ENCODE measurements at places on chromosomes 7 and 10.

GRCh38 chr7:98283127-98283886 is 1.8 kb downstream of the BRI3 start:
- DNase-seq, result no peak

DNA sequence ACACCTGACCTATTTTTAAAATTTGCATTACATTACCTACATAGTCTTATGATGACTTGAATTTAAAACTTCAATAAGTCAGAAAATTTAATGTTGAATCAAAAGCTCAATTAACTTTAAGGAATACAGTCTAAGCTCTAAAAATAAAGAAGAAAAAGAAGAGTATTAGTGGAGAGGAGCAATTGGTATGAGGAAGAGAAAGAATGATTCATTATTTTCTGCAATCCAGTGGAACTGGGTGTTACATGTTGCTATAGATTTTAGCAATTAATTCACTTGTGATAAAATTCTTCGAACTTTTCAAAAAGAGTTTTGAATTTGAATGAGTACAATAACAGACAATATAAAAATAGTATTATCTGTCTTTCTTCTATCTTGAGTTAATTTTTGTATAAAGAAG is 158.9 kb upstream of the POT1 start:
- no peak for DNase-seq

DNA sequence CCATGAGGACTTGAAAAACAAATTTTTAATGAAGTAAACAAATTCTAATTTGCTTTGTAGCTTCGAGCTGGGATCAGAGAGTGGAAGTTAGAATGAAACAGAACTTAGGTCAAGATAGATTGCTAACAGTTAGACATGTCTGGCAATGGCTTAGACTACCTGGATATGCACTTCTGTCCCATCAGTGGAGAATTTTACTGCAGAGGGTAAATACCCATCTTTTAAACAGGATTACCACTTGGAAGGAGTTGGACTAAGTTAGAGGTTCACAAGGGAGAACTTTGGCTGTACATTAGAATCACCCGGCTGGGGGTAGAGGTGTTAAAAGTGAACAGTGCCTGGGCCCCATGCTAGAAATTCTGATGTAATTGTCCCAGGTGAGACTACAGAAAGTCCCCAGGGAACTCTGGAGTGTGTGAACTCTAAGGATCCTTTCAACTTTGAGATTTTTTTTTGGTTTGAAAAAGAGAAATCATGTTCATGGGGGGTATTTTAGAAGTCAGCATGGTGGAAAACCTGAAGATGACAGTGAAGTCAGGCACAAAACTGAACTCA is 35.5 kb downstream of the ENTPD1 start:
- DNase-seq, result no peak

DNA sequence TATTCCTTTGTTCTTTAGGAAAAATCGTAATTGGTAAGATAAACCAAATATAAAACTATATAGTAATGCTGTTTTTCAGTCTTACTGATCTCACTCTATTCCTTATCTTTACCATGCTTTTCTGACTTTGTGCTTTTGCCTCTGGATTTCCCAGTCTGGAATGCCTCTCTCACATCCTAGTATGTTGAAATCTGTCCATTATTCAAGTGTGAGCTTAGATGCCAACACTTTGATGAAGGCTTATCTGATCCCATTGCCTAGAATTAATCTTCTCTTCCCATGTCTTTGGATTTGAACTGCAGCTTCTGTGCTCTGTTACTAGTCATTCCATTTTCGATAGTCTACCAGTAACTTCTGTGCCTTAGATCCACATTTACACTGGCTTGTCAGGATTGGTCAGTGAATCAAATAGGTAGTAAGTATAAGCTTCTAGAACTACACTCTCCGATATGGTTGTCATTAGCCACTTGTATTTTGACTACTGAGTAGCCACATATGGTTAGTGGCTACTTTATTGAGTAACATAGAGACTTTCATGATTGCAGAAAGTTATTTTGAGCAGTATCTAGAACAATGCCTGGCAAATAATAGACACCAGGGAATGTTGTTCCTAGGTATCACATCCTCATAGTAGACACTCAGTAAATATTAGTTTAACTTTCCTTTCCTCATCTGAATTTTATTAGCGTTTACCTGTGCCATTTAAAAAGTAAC is 92.9 kb downstream of the BMPR1A start:
- DNase-seq, result no peak

DNA sequence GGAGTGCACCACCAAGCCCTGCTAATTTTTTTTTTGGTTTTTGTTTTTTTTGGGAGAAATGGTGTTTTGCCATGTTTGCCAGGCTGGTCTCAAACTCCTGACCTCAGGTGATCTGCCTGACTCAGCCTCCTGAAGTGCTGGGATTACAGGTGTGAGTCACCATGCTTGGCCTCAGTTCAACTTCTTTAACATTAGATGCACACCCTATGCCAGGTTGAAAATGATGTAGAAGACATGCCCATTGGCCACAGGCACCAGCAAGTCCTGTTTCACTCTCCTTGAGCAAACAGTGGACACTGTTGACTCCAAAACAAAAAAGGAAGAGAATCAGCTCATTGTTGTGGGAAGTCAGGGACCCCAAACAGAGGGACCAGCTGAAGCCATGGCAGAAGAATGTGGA is 1205.3 kb downstream of the REEP3 start:
- DNase-seq, result no peak

Measured in BJ (cell line).